ENCODE measurements at places on chromosomes 3 and 15.

DNA sequence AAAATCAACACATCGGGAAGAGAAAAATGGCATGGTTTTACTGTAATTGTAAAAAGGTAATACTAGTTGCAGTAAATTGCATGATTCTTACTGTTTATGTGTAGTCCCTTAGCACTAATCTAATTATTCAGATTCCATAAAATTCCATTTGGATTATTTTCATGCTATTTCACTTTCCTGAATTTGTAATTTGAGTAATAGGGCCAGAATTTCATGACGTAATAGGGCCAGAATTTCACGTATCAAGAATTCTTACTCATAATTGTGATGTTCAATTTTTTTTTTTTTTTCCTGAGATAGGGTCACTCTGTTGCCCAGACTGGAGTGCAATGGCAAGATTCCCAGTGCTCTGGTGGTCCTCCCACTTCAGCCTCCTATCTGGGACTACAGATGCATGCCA lies 2.9 kb upstream of the U2SURP start:
- no peak for DNase-seq

- peak; percentile 97 for DNase-seq
Measured at GRCh38 chr15:89358755-89359439, 24.3 kb upstream of the POLG start.

DNA sequence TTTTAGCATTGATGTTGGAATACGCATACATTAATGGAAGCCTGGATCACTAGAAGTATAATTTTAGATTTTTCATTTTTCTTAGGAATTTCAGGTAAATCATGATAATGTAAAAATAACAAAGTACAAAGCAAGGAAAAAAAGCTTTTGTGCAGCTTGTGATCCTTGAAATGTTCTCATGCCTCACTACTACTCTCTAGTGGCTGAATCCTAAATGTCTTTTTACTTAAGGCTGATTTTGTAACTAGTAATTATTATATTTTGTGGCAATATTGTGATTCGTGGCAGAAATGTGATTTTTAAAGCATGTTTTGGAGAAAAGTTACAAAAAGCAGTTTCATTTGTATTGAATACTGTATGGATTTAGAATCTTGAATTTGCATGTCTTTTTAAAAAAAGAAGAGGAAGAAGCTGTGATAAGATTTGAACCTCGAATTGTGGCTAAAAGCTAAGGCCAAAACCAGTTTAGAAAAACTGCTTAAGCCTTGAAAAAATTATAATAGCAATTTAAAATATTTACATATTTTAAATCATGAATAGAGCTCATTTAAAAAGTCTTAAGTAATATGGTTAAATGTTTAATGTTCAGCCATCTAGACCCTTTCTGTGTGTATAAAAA lies 39.0 kb downstream of the U2SURP start:
- DNase-seq = no peak

DNA sequence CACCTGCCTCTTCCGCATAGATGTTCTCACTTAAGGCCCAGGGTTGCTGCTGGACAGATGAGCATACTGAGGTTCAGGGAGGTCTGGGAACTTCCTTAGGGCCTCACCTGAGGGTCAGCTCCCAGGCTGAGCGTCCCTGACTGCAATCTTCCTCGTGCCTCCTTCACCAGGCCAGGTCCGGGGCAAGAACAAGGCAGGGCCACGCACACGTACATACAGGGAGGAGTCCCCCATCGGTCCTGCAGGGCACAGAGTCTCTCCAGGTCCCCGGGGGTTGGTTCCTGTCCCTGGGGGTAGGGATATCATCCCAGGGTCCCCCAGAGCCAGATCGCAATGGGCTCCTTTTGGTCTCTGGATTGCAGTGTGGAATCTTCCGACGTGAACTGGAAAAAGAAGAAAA lies 130.1 kb downstream of the LRRK1 start:
- DNase-seq = peak; percentile 28

DNA sequence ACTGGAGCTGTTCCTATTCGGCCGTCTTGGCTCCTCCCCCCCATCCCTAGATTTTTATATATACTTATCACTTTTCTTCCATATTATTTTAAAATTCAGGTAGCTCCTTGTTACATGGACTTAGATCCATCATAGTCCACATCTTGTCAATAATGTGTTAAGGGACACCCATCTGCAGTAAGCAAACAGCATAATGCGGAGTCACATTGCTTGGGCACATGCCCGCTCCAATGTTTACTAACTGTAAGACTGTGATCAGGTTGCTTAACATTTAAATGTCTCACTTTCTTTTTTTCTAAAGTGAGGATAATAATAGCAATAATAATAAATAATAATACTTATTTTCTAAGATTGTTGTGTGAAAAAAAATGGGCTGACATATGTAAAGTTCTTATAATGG lies 303.2 kb upstream of the SOX14 start:
- DNase-seq = no peak

- DNase-seq = no peak
Measured at GRCh38 chr15:83283813-83284558, 478 bp downstream of the BNC1 start.

DNA sequence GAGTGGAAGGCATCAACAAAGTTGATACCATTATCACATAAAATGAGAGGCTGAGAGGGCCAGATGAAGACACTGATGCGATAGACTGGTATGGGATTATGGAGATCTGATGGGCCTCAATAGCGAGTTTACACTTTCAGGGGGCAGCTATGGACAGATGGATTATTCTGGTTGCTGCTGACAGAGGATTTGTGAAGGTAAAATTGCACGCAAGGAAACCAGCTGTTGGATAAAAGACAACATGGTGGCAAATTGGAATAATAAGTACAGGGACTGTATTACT lies 203.9 kb downstream of the MBNL1 start:
- no peak for DNase-seq

- DNase-seq = no peak
Measured at GRCh38 chr15:48415036-48415886, 84.0 kb downstream of the DUT start.

All from activated CD8-positive, alpha-beta memory T cell treated with anti-CD3 and anti-CD28 coated beads, Interleukin-2, amount 50 U/mL, for 48 hours (primary cell).